H1 (cell line): ENCODE measurements at places on chromosomes 7 and 10.

- DNase-seq: no peak
Observed at GRCh38 chr7:132440151-132440550, 136.1 kb downstream of the PLXNA4 start.

- DNase-seq: peak; percentile 5
Observed at GRCh38 chr10:92757066-92757710, 67.4 kb downstream of the HHEX start.

GRCh38 chr7:36670585-36671431 is 53.5 kb downstream of the AOAH start:
- peak; percentile 81 for DNase-seq

DNA sequence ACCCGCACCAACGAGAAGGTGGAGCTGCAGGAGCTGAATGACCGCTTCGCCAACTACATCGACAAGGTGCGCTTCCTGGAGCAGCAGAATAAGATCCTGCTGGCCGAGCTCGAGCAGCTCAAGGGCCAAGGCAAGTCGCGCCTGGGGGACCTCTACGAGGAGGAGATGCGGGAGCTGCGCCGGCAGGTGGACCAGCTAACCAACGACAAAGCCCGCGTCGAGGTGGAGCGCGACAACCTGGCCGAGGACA is 1.6 kb downstream of the VIM start:
- DNase-seq: peak; percentile 77

DNA sequence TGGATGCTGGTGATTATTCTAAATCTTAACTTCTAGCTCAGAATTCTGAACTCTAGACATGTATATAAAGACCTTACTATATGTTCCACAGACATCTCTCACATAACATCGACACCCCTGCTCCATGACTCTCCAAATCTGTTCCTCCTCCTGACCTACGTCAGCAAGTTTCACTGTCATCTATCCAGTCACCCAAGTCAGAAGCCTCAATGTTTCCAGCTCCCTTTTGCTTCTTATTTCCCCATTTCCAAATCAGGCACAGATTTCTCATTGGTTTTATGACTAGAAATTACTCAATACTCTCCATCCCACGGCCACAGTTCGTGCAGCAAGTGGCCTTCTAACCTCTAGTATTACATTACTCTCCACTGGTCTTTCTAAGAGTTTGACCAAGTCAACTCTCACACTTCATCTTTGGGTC is 28.5 kb downstream of the EPC1 start:
- no peak for DNase-seq

DNA sequence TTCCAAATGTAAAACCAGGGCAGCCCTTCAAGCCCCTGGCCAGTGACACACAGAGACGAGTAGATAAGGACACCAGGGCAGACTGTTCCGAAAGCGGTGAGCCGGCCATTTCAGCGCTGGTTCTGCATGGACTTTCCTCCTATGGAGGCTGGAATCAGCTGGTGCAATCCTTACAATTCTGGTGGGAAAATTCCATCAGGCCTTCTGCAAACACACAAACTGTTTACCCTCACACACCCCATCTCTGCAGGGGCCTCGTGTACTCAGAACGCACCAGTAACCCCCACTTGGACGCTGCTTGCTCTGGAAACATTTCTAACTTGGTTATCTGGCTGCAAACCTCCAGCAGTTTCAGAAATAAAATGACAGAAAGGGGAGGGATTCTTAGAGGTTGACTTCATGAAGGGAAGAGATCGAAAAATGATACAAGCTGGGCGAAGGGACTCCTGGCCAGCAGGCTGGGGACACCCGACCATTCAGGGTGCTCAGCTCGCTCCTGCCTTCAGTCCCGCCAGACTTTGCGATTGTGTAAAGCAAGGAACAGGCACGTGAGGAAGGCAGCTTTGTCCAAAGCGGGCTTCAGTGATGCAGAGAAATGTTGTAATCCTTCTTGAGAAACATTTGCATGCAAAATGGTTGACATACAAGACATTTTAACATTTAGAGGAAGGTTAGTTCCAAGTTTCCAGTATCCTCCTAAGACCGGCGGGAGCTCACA is 19.7 kb upstream of the SHH start:
- DNase-seq: no peak

- DNase-seq: no peak
Observed at GRCh38 chr7:87330942-87331341, 14.5 kb upstream of the CROT start.

- no peak for DNase-seq
Observed at GRCh38 chr7:40223451-40224127, 88.8 kb downstream of the SUGCT start.

GRCh38 chr7:151398446-151399304 is 11.2 kb downstream of the WDR86 start:
- DNase-seq: no peak

- no peak for DNase-seq
Observed at GRCh38 chr10:14556285-14556956, 218.3 kb downstream of the FAM107B start.

DNA sequence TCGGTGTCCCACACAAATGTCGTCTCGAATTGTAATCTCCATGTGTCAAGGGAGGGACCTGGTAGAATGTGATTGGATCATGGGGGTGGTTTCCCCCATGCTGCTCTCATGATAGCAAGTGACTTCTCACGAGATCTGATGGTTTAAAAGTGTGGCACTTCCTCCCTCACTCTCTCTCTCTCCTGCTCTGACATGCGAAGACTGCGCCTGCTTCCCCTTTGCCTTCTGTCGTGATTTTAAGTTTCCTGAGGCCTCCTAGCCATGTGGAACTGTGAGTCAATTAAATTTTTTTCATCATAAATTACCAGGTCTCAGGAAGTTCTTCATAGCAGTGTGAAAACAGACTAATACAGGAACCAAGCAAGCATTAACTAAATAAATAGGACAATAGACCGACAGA is 229.1 kb downstream of the GFRA1 start:
- DNase-seq: no peak

GRCh38 chr7:105532709-105533460 is 884 bp downstream of the RINT1 start:
- no peak for DNase-seq

DNA sequence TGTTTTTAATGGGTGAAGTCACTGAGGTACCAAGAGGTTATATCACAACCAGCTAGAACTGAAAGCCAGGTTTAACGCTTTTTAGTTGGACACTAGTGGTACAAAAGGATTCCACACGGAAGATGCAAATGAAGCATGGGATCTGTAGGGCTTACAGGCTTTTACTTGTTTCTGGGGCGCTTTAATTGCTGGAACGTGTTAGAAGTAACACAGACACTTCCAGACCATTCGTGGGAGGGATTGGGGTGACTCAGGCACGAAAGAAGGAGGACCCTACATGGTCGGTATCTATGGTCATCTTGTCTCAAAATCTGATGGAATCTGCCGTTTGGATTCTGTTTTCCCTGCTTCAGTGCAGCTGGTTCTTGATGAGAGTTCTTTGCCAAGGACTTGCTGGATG is 1.0 kb downstream of the YKT6 start:
- DNase-seq: no peak

DNA sequence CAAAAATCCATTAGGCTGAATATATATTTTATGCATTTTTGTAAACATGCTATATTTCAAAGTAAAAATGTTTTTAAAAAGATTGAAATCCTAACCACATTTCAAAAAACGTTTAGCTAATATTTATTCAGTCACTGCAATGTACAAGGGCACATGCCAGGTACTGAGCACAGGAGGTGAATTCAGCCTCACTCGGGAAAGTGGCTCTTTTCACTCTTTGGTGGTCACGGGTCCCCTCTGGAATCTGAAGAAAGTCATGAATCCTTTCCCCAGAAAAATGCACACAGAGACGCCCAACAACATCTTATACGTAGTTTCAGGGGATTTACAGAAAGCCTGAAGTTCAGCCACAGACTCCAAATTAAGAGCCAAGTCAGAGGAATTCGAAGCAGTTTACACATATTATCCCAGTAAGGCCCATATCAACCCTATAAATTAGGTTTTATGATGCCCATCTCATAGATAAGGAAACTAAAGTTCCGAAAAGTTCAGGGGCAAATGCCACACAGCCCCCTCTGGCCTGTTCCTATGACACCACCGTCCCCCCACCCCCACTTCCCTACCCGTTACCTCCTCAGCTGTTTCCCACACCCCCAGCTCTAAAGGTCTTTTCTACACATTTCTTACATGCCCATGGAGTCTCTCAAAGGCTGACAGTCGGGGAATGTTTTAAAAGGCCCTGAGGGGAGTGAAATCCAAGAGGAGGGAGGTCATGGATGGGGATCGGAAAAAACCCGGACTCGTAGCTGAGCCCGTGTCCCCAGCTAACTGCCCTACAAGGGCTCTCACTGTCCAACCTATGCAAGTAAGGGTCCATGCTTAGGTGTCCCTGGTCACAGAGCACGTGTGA is 9.6 kb upstream of the SVOPL start:
- DNase-seq: no peak

DNA sequence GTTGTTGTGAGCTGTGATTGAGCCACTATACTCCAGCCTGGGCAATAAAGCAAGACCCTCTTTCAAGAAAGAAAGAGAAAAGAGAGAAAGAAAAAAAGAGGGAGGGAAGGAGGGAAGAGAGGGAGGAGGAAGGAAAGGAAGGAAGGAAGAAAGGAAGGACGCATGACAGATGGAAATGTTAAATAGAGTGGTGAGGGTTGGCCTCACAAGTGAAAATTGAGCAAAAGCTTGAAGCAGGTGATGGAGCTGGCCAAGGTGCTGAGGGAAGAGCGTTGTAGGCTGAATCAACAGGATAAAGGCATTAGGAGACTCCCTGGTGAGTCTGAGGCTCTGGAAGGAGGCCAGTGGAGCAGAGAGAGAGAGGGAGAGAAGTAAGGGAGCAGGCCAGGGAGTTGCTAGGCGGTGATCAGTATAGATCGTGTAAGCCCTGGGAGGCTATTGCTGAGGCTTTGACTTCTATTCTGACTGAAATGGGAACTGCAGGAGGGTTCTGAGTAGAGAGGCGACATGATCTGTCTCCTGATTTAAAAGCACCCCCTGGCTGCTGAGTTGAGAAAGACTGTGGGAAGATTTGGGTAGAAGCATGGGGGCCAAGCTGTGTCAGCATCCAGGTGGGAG is 26.5 kb upstream of the TMEM248 start:
- DNase-seq: peak; percentile 61

DNA sequence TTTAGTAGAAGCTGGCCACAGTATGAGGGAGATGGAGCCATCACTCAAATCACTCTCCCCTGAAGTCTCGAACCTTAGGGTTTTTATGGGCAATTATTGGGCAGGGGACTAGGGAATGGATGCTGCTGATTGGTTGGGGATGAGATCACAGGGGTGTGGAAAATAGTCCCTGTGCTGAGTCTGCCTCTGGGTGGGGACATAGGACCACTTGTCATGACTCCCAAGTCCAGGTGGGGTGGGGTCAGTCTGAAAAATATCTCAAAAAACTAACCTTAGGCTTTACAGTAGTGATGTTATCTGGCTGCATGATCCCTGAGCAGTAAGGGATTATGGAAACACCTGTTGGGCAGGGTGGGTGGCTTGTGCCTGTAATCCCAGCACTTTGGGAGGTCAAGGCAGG is 98.6 kb downstream of the XRCC2 start:
- no peak for DNase-seq

- no peak for DNase-seq
Observed at GRCh38 chr10:1522237-1522636, 215.1 kb downstream of the ADARB2 start.

DNA sequence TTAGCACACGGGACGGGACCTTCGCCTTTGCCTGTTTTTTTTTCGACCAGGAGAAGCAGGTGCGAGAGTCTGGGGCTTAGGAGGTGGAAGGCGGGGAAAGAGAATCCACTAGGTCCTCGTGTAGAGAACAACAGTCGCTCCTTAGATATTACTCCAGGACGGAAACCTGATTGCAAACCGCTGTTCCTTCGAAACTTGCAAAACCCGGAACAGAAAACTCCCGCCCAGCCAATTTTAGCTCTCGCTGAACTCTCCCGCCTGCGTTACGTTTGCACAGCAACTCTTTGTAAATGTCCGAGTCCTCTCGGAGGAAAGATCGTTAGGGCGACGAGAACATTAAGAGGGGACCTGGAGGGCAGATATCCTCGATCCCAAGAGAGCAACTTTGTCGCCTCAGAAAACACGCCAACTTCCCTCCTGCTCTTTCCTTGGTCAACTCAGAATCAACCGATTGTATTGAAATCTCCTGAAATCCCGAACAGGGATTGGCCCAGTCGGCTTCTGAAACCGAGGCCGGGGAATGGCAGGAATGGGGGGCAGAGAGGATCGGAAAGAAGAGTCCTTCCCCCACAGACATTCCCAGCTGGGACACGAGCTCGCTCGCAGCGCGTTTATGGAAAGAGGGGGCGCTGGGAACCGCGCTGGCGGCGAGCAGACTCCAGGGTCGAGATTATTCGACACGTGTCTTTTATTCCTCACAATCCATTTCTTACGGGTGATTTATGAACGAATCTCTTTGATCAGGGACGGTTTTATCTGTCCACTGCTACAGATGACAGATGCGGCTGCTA is 9.9 kb downstream of the TWIST1 start:
- peak; percentile 69 for DNase-seq

DNA sequence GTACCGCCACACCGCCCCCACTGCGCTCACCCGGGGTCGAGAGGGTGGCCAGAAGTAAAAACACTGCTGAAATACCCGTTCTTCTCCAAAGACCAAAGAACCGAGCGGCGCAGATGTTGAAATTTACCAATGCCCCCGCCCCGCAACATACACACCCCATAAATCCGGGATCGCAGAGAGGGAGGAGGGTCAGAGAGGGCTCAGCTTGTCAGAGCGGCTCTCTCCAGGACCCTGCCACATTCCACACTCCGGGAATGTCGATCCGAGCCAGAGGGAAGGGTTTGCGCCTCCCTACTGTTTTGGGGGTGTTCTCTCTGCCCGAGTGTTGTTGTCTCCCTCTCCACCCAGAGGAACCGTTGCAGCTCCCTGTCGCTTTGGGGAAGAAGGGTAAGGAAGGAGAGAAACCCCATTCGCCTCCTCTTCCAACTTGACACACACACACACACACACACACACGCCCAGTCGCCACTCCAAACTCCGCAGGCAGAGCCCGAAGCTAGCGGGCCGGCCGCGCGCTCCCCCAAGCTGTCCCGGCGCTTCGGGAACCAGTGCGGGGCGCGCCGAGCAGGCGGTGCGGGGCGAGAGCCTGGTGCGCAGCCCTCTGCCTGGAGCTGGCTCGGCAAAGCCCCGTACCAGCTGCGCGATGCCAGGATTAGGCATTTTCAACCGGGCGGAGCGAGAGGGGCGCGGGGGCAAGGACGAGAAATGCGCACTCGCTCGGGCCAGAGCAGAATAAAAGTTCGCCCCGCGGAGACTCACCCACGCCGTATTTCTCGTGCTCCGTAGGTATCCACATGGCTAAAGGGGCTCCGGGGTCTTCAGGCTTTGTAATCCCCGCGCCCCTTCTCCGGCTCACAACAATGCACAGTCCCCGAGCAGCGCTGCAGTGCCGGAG is 609 bp downstream of the DOCK4 start:
- no peak for DNase-seq

- DNase-seq: peak; percentile 72
Observed at GRCh38 chr7:117993377-117994003, 120.2 kb upstream of the CTTNBP2 start.

- DNase-seq: no peak
Observed at GRCh38 chr7:130648580-130648979, 20.0 kb downstream of the COPG2 start.

GRCh38 chr10:121240556-121240955 is 357.7 kb downstream of the FGFR2 start:
- DNase-seq: no peak
